Right ventricle myocardium inferior (tissue), 1 donor: ENCODE measurements at places on chromosomes 16 and 17.

DNA sequence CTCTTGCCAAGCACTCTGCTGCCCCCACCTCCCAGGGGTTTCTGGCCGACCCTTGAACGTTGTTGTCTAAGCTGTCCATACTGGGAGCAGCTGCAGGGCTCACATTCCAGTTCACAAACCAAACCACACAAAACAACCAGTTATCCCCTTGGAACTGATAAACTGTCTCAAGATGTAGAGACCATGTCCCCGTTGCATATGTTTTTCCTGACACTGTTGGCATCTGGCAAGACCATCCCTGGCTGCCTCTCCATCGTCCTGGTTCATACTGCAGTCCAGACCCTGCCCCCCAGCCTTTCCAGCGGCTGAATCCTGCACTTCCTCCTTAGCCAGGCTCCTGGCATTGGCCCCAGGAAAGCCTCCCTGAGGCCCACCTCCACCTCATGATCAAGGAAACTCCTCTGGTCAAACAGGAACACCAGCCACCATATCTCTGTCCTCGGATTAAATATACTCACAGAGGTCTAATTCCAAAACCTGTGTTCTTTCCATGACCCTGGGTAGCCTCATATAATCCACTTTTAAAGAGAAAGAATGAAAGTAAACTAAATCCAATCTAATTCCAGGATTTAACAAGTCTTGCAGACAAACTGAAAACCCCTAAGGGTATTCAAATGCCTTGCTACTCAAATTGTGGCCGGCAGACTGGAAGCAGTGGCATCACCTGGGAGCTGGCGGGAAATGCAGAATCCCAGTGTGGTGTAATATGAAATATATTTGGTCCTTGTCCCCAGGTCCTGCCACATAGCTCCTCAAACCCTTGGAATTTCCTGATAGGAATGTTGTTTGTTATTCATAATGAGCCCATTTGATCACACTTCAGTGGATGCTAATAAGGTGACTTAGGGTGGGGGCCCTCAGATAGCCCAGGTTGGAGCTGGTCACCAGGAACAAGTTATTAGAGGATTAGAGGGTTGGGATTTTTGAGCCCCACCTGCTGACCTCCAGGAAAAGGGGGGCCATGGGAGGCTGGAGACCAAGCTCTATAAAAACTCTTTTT is 14.2 kb downstream of the GAS7 start:
- DNase-seq, result no peak

- DNase-seq, result no peak
Measured at GRCh38 chr17:29720551-29720950, 97.8 kb upstream of the CORO6 start.

DNA sequence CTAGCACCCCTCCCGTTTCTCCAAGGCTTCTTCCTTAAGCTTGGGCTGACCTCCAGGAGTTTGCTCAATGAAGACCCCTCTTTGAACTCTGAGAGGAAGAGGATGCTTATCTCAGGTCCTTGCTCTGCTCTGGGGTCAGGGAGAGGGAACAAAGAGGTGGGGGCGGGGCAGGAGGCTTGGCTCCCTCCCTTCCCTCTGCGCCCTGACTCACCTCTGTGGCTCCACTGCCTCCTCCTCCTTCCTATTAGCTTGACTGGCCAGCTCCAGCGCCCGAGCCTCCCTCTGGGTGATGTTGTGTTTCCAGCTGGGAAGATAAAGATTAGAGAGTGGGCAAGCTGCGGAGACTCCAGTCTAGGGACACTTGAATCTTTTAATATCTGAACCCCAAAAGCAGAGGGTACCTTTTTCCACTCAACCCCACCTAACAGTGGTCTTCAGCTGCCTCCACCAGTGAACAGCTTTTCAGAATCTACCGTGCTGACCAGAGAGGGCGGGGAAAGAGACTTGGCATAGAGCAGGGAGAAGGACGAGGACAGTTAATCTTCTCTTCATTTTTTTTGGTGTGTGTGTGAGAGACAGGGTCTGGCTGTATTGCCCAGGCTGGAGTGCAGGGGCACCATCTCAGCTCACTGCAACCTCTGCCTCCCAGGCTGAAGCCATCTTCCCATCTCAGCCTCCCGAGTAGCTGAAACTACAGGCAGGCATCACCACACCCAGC is 6.7 kb downstream of the GIP start:
- no peak for DNase-seq

DNA sequence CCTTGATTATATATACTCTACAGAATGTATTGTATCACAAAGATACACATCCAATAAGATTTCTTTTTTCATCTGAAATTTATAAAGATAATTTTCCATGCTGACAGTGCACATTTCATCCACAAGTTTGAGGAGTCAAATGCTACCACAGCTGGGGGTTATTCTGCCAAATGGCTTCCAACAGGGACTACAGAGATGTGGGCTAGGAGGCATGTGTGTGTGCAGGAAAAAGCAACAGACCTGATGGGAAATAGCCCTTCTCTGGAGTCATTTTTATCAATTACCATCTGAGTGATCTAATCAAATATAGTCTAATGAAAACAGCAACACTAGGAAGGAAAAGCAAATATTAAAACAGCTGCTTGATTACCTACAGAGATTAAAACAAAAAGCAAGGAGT is 290.5 kb downstream of the CEP112 start:
- no peak for DNase-seq

- no peak for DNase-seq
Measured at GRCh38 chr17:64155129-64155528, 25.2 kb upstream of the ERN1 start.

DNA sequence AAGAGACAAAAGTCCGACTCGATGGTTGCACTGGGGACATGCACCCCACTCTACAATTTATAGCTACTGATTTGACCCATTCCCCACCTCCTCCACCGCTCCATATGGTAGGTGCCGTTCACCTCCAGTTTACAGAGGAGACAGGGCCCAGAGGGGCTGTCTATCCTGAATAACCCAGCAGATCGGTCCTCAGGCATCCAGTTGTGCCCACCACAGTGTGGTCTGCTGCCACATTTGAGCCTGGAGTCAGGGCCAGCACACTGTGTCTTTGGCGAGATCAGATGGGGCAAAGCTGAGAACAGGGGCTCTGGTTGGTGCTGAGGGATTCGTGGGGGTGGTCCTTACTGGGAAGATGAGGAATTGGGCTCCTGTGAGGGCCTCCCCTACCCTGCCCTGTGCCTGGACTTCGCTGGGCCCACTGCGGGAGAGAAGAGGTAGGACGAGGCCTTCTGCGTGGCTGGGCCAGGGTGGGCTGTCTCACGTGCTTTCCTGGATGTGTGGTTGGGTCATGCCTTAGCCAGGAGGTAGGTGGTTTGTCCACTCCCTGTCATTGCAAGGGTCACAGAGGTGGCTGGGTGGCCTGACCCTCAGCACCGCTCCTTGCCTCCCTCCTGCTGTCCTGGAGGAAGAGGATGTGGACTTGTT is 2.8 kb downstream of the ADCY7 start:
- DNase-seq, result no peak

DNA sequence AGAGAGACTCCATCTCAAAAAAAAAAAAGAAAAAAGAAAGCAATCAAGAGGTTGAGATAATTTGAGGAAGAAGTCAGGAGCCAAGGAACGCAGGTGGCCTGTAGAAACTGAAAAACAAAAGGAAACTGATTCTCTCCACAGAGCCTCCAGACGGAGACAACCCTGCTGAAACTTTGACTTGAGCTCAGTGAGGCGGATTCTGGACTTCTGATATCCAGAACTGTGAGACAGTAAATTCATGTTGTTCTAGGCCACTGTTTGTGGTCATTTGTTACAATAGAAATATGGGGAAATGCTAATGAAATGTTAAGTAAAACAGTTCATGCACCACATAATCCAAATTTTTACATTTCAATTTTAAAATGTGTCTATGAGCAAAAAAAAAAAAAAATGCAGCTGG is 5.2 kb downstream of the MBTPS1 start:
- DNase-seq, result no peak

GRCh38 chr17:16419929-16420271 is 4.5 kb downstream of the TRPV2 start:
- peak; percentile 39 for DNase-seq

- no peak for DNase-seq
Measured at GRCh38 chr17:80474961-80475909, 1.2 kb downstream of the NPTX1 start.

DNA sequence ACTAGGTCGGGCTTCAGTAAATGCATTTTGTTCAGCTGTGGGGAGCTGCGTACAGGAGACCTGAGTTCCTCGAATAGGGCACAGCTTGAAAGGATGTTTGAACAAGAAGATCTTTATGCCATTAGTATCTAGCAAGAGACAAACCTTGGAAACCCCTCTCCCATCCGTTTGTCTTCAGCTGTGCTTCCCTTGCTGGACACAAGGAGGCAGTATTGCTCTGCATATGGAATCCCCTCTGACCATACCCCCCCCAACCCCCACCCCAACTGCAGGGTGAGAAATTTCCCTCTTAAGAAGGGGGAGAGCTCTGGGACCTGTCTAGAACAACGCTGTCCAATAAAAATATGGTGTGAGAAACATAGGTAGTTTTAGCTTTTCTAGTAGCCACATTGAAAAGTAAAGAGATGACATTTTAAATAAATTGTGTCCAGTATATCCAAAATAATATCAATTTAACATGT is 1.6 kb downstream of the MRM1 start:
- no peak for DNase-seq

DNA sequence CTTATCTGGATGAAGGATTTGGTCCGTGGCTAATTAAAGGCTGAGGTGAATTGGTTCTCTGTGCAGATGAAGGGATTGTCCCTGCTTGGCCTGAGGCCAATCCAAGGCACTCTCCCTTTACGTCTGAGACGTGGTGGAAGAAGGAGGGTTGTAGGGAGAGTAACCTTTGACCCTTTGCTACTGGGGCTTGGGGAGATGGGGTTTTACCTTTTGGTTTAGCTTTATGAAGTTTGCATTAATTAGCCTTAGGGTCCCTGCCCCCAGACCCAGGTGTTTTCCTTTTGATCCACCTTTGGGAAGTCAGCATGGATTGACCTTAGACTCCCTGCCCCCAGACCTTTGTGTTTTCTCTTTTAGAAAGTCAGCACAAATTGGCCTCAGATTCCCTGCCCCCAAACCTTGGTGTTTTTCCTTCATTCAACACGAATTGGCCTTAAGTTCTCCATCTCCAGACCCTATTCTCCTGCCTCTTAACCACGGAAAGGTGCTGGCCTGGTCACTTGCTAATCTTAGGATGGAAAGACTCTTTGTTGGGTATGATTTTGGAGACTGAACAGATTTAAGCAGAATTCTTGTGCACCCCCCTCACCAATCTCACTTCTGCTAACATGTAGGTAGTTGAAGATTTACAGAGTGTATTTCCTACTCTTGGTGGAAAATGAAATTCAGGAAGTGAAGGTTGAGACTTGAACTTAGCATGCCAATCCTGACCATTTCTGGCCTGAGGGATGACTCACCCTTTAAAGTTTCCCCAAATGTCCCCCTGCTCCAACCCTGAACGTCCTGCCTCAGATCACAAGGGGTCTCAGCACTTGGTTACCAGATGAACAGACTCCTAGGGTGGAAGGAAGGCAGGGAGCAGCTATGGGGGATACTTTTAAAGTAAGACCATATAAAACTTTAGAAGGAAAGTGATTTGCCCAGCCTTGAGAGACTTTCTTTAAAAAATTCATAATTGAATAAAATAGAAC is 23.1 kb upstream of the MMD start:
- no peak for DNase-seq

GRCh38 chr17:76265624-76266243 is 586 bp downstream of the UBALD2 start:
- peak; percentile 91 for DNase-seq

DNA sequence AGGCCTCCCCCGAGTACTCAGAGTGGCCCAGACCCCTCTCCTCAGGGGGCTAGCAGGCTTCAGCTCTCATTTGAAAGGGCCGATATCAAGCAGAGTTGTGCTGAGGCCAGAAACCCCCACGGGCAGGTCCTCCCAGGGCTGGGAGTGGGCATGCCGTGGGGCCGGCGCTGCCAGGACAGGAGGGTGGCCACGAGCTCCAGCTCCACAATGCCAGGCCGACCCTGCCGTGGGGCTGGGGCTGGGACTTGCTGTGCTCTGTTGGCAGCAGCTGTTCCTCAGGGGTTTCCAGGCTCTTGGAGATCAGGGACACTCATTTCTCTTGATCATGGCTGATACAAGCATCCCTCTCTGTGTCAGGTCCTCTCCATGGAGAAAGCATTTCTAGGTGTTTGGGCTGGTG is 3.2 kb upstream of the NPB start:
- no peak for DNase-seq

DNA sequence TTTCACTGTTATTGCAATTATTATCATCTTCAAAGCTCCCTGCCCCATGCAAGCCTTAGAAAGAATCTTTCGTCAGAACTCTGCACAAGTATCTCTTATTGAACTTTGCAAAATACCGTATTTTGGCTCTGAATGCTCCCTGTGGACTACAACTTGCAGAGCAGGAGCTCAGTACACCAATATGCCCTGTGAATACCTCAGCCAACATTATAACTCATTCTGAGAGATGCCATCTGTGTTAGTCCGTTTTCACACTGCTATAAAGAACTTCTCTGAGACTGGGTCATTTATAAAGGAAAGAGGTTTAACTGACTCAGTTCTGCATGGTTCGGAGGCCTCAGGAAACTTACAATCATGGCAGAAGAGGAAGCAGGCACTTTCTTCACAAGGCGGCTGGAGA is 87.2 kb upstream of the XYLT1 start:
- DNase-seq, result no peak

GRCh38 chr16:87918866-87919680 is 17.3 kb downstream of the CA5A start:
- no peak for DNase-seq

DNA sequence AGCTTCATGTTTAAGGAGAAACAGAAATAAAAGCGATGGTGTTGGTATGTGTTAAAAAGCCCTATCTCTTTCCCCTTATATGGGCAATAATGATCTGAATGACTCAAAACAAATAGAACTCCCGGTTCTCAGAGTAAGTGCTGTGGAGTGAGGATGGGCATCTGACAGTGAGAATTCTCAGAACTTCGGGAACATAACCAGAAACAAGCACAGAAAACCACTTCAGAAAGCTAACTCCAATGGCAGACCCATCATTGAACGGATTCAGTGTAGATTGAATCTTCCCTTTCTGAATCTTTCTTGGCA is 67.2 kb downstream of the CDH8 start:
- DNase-seq, result no peak

GRCh38 chr16:14101415-14101814 is 30.3 kb downstream of the MRTFB start:
- DNase-seq, result no peak

GRCh38 chr16:4372578-4373355 is 1.1 kb downstream of the VASN start:
- no peak for DNase-seq

- DNase-seq, result no peak
Measured at GRCh38 chr16:5478036-5478435, 380.4 kb upstream of the EEF2KMT start.
